ENCODE measurements at places on chromosomes 16 and 17.

DNA sequence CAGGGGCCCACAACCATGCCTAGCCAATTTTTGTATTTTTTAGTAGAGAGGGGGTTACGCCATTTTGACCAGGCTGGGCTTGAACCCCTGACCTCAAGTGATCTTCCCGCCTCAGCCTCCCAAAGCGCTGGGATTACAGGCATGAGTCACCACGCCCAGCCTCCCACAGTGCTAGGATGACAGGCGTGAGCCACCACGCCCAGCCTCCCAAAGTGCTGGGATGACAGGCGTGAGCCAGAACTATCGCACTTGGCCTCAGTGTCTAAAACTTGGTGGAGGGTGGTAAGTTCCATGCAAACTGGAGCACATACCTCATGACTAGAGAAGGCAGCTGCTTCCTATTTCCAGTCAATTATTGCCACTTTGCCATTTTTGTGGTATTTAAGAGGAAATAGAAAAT, 7.1 kb downstream of the HSD17B2 start:
- DNase-seq, result no peak

DNA sequence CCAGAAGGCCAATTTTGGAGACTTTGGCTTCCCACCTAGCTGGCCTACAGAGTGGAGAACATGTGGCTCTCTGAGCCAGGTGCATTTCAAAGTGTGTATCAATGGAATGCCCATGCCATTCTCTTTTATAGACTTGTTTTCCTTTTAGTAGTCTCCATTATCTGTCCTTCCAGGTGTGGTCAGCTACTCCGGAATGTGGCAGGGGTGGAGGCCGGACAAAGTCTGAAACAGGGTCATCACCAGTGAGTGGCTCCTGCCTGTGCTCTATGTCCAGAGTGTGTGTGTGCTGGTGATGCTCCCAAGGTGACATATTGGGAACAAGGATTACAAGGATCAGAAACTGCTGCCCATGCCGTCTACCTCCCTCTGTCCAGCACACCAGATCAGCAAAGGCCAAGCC, 3.8 kb upstream of the TMEM220 start:
- no peak for DNase-seq

- DNase-seq, result no peak
These were observed 6.8 kb downstream of the CRISPLD2 start for GRCh38 chr16:84826558-84826941.

GRCh38 chr17:10332515-10332914, 40.3 kb downstream of the MYH13 start:
- DNase-seq, result no peak

GRCh38 chr16:10684511-10685151, 10.1 kb downstream of the TEKT5 start:
- no peak for DNase-seq

- no peak for DNase-seq
These were observed 165.5 kb upstream of the TBX2 start for GRCh38 chr17:61233991-61234750.

DNA sequence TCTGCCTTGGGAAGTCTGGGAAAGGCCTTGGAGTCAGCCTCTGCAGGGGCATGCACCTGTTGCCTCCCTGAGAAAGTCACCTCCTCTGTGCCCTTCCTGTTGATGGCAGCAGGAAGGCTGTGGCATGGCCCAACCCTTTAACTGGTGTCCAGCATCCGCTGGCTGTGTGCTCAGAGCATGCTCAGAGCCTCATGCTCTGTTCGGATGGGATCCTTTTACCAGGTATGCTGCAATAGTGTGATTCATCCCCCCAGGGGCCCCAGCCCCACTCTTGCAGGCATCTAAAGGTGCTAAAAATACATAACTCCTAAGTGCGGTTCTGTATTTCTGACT, 24.9 kb downstream of the KLHL36 start:
- no peak for DNase-seq

DNA sequence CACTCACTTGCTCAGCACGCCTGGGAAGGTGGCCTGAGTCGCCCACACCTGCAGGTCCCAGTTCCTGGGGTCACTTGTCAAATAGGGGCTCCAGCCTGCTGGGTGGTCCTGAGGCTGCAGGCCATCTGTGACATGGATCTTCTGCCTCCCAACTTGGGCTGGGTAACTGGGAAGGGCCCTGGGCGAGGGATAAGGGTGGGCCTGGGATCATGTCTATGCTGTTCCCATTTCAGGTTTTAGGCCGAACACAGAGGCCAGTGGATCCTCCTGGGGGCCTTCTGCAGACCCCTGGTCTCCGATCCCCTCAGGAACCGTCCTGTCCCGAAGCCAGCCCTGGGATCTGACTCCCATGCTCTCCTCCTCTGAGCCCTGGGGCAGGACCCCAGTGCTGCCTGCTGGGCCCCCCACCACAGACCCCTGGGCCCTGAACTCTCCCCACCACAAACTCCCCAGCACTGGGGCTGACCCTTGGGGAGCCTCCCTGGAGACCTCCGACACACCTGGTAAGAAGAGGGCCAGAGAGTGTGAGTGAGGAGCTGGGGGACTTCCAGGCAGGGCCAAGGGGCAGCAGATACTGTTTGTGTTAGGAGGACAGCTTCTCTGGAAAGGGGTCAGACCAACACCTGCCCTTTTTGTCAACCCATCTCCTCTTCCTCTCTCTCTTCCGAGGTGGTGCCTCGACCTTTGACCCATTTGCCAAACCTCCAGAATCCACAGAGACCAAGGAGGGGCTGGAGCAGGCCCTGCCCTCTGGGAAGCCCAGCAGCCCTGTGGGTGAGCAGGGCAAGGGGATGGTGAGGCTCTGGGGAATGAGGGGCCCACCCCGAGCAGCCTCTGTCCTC, 6.2 kb upstream of the SPATA20 start:
- DNase-seq, result no peak

DNA sequence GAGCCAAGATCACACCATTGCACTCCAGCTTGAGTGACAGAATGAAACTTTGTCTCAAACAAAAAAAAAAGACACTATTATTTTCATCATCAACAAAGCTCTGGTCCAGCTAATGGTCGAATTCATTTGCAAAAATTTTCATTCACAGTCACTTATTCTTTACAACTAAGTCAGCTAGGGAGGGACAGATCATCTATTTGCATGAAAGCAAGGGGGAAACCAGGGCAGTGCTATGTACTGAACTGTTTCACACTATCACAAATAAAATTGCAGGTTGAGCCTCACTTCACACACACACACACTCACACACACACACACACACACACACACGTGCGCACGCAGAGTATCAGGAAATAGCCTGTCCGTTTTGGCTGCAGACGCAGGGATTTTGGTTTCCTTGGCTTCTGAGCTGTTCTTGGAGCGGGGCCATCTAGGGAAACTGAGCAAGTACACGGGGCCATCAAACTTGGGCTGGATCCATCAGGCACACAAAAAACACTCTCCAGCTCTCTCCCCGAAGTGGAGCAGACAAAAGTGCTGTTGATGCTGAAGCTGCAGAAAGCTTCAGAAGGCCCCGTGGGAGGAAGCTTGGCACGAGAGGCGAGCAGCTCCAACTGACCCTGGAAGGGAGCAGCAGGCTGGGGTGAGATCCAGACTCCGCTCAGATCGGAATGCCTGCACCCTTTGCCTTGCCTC, 44.3 kb upstream of the HELZ start:
- DNase-seq, result no peak

DNA sequence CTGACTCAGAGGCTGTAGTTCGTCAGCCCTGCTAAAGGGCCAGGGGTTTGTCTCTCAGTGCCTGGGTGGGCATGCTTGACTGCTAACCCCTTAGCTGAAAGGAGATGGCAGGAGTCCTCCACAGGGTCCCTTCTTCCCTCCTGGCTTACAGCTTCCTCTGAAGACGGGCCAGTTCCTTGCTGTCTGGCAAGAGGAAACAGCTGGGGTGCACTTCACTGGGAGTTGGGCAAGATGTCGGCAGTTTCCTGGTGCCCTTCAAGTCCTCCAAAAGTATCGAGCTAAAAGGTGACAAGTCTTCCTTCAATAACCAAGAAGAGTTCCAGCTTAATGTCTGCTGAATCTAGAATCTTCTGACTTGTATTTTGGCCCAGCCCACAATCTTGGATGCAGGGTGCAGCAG, 23.4 kb downstream of the NUP85 start:
- no peak for DNase-seq

DNA sequence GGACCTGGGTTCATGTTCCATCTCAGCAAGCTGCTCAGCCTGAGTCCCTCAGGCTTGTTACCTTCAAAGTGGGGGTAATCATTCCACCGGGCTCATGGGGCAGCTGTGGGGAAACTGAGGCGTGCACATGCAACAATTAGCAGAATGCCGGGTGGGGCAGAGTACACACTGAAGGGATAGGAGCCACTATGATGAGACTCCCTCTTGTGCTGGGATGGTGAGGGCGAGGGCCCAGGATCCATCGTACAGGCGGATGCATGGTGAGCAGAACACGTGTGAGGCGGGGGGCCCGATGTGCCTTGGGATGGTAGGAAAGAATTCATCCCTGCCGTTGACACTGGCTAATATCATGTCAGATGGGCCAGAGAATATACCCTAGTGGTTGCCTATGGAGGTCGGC, 25.5 kb upstream of the MAP3K14 start:
- no peak for DNase-seq

DNA sequence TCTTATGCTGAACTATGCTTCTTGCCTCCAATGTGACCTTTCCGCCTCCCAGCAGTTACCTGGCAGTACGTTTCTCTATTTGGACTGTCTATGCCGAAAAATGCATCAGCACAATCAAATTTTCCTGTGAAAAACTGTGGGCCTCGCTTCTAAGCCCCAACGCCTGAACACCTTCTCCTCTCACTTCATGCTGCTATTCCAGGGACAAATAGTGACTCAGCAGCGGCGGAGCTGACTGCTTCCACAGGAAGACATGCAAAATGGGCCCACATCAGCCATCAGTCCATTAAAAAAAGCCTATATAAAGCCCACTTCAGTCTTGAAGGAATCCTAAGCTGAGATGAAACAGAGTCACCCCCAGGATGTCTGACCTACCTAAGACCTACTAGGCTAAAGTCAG, 10.5 kb upstream of the PIP4K2B start:
- DNase-seq, result no peak

DNA sequence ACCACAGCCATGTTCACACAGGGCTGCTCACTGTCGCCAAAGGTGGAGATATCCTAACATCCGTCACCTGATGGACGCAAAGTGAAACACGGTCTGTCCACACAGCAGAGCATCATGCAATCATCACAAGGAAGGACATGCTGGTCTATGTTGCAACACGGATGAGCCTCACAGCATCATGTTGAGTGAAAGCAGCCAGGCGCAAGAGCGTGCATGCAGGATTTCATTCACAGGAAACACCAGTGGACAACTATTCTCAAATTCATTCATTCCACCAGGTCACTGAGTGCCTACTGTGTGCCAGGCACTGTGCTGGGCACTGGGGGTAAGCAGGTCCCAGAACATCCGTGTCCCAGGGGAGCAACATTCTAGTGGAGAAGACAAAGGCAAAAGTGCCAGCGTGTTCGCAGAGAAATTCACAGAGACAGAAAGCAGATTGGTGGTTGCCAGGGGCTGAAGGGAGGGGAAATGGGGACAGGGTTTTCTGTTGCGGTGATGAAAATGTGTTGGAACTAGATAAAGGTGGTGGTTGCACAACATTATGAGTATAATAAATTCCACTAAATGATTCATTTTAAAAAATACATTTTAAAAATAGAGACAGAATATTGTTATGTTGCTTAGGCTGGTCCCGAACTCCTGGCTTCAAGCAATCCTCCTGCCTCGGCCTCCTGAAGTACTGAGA, 22.7 kb upstream of the KCNJ12 start:
- DNase-seq, result no peak

DNA sequence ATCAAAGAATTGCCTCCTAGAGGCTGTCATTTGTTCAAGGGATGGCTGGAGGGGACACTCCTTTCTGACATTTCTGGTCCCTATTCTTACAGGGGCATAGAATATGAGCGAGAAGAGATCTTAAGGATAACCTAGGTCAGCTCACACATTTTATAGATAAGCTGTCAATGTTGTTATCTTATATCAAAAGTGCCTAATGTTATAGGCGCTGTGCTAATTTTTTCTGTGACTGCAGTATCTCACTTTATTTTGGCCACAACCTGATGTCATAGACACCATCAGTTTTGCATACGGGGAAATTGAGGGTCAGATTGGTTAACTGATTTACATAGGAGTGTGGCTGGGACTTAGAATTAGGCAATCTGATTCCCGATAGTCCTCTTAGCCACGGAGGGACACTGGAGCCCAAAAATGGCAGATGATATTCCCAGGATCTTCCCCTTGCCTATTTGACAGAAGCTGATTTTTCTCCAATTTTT, 1.2 kb downstream of the CPD start:
- no peak for DNase-seq

DNA sequence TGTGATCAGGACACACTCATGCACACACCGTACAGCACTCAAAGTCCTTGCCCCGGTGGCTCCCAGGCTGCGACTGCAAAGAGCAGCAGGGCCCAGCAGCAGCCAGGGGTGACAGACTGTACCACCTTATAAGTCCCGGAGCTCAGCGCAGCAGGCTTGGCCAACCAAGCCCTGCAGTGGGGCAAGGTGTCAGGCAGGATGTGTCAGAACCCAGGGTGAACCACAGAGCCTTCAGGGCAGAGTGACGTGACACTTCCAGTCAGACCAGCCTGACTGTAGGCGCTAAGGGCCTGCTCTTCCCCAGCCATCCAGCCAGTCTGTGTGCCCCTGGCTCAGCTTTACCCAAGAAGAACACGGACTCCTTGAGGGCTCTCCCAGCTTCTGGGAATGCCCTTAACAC, 204.1 kb downstream of the COPRS start:
- DNase-seq, result no peak

DNA sequence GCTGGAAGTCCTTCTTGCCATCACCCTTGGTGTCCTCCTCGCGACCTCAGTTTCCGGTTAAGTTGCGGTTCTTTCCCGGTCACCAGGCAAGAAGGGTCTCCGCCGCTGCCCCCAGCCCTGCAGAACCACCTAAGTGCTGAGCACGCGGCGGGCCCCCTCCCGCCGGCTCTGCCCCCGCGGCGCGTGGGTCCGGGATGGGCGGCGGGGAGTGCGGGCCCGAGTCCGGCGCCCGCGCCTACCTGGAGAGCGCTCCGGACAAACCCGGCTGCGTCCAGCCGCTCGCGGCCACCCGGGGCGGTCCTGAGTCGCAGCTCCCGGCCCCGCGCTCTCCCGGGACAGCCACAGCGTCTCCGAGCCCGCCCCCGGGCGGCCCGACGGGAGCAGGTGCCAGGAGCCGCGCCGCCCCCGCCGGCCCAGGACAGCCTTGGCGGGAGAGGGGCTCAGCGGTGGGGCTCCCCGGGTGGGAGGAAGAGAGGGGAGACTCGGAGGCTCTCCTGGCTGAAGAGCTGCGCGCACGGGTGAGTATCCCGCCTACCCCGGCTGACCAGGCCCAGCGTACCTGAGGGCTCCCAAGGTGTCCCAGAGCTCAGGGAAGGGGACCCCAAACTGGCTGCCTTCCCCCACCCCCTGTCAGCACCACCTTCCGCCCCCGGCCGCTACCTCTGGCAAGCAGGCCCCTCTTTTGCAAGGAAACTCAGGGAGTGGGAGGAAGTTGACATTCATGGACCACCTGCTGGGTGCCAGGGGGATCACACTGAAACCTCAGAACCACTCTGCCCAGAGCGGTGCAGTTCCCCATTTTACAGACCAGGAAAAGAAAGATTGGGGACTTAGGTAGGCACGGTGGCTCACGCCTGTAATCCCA, 22.2 kb upstream of the C17orf113 start:
- DNase-seq, result no peak

- DNase-seq, result no peak
These were observed 23.0 kb downstream of the RARA start for GRCh38 chr17:40331743-40332641.
